ENCODE measurements at places on chromosomes 6 and 20. TPM values are rescaled to one million over a fixed set of nuclear protein-coding genes. Genes with fewer than 3 reads are reported as not detected.

The MATN4 gene
- not detected for total RNA-seq

The DNMT3B gene
- 0.85 TPM for total RNA-seq

The C6orf15 gene
- not detected for total RNA-seq

- H3K36me3 ChIP-seq = no peaks in the 10 kb centered on the region
- no peaks in the 10 kb centered on the region for H3K4me1 ChIP-seq
- no peak overlapping the region for H3K4me3 ChIP-seq
- no peak for DNase-seq
These were observed 227.2 kb downstream of the LY86 start for GRCh38 chr6:6815732-6816131.

- H3K27ac ChIP-seq = no peak overlapping the region
- H3K27me3 ChIP-seq = no peaks in the 10 kb centered on the region
- no peak overlapping the region for H3K4me3 ChIP-seq
- no peaks in the 10 kb centered on the region for H3K36me3 ChIP-seq
These were observed 144.8 kb downstream of the TTLL2 start for GRCh38 chr6:167469672-167470071.

DNA sequence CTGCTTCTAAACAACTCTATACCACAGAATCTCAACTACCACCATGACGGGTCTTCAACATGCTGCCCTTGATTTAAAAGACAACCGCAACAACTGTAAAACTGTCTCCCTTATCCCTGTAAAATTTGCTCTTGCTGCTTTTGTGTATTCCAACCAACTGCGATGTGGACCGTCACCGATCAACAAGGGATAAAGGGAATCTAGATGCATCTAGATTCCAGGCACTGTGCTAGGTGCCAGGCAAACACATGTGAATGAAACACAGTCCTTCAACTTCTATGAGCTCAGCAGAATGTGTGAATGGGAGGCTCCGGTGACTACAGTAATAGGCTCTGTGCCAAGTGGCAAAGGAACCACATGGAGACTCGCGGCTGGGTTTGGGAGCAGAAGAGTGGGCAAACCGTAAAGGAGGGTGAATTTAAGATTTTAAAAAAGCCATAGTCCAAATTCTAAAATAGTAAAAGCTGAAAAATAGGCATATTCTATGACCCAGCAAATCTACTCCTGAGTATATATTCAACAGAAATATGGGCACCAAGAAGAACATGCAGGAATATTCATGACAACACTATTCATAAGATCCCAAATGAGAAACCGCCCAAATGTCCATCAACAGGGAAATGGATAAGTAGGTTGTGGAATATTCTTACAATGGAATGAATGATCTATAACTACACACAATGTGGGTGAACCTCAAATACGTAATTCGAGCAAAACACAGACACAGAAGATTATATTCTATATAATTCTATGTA, 3.7 kb upstream of the PRND start:
- no peaks in the 10 kb centered on the region for H3K27me3 ChIP-seq
- no peak overlapping the region for H3K4me3 ChIP-seq
- no peaks in the 10 kb centered on the region for H3K36me3 ChIP-seq
- H3K27ac ChIP-seq = no peak overlapping the region
- peaks cover 4% of the 10 kb centered on the region for H3K4me1 ChIP-seq
- no peak for DNase-seq

- H3K36me3 ChIP-seq = no peaks in the 10 kb centered on the region
- H3K4me1 ChIP-seq = no peaks in the 10 kb centered on the region
- no peak overlapping the region for H3K4me3 ChIP-seq
- no peak overlapping the region for H3K27ac ChIP-seq
- no peak for DNase-seq
- no peaks in the 10 kb centered on the region for H3K27me3 ChIP-seq
These were observed 98.2 kb downstream of the SMOC2 start for GRCh38 chr6:168538892-168539811.

Measured in Peyer's patch (tissue), 4 donors.